Liver (tissue), 10 donors: ENCODE measurements at places on chromosomes 2 and 18. TPM values are rescaled to one million over a fixed set of nuclear protein-coding genes. Genes with fewer than 3 reads are reported as not detected.

MBD1 gene
- 45.8 TPM for total RNA-seq

CHRNG gene
- total RNA-seq = not detected

ANKRD62 gene
- total RNA-seq = under 0.01 TPM

TNFAIP6 gene
- 0.17 TPM for total RNA-seq

NTSR2 gene
- not detected for total RNA-seq

GRCh38 chr2:24919037-24919505 is 966 bp downstream of the ADCY3 start:
- no peaks in the 10 kb centered on the region for H3K36me3 ChIP-seq
- no peak overlapping the region for H3K27ac ChIP-seq
- H3K27me3 ChIP-seq = no peaks in the 10 kb centered on the region
- H3K4me3 ChIP-seq = peak overlapping the region; percentile 73

DNA sequence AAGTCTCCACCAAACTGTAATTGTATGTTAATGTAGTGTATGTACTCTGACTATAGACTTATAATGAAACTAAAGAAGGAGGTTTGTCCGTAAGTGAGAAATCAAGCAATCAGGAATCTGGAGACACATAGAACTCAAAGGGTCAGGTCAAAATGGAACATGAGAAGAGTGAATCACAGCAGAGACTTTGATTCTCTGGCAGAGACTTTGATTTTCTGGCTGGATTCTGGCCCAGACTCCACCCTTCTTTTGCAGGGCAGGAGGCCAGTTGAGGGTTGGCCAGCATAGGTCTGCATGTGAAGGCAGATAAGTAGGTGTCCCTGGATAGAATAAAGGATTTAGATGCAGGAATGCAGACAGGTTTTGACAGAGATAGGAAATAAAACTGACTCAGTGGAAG is 11.0 kb upstream of the NCKAP5 start:
- DNase-seq = no peak
- H3K27me3 ChIP-seq = no peaks in the 10 kb centered on the region
- H3K4me3 ChIP-seq = no peak overlapping the region
- no peaks in the 10 kb centered on the region for H3K36me3 ChIP-seq
- peaks cover 13% of the 10 kb centered on the region for H3K4me1 ChIP-seq

DNA sequence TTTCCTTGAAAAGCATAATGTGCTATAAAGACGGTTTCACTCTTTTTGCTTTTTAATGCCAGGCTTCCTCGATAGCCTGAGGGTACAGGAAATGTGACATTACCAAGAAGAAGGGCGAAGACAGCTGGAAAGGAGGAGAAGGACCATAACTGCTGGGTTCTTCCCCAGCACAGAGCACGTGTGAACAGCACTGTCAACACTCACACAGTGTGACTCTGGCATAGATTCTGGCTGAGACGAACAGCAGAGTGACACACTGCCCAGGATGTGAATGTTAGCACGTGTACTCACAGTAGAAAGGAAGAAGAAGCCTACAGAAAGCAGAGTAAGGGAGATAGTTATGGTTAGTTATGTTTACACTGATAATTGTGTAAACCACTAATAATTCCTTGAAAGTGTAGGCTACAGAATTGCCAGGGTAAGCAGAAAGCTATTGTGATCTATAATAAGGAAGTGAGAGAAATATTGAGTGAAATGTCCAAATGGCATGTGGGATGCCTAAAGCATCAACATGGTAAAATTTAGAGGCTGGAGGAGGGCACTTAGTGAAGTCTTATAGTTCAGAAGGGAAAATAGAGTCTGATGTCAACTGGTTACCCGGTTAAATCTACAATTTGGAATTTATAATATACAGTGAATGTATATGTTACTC is 198.2 kb downstream of the DLGAP1 start:
- no peak overlapping the region for H3K4me3 ChIP-seq
- no peak for DNase-seq
- no peak overlapping the region for H3K27ac ChIP-seq
- no peaks in the 10 kb centered on the region for H3K27me3 ChIP-seq
- H3K36me3 ChIP-seq = no peaks in the 10 kb centered on the region
- no peaks in the 10 kb centered on the region for H3K4me1 ChIP-seq

- no peak overlapping the region for H3K27ac ChIP-seq
- peak; percentile 61 for DNase-seq
- peaks cover 4% of the 10 kb centered on the region for H3K27me3 ChIP-seq
- H3K4me3 ChIP-seq = no peak overlapping the region
- H3K4me1 ChIP-seq = peaks cover 32% of the 10 kb centered on the region
Measured at GRCh38 chr18:5630057-5630899, 86.5 kb upstream of the EPB41L3 start.

GRCh38 chr2:104745846-104746245 is 108.1 kb upstream of the POU3F3 start:
- DNase-seq = no peak
- no peaks in the 10 kb centered on the region for H3K36me3 ChIP-seq
- no peak overlapping the region for H3K27ac ChIP-seq
- no peaks in the 10 kb centered on the region for H3K27me3 ChIP-seq
- no peak overlapping the region for H3K4me3 ChIP-seq

GRCh38 chr2:164835302-164835701 is 6.3 kb downstream of the COBLL1 start:
- H3K4me1 ChIP-seq = peaks cover 10% of the 10 kb centered on the region

- H3K4me1 ChIP-seq = no peaks in the 10 kb centered on the region
- H3K27ac ChIP-seq = no peak overlapping the region
- DNase-seq = no peak
- no peak overlapping the region for H3K4me3 ChIP-seq
- H3K36me3 ChIP-seq = no peaks in the 10 kb centered on the region
- H3K27me3 ChIP-seq = no peaks in the 10 kb centered on the region
Measured at GRCh38 chr2:6072768-6073167, 380.6 kb downstream of the SOX11 start.

GRCh38 chr18:38539371-38539770 is 973.8 kb upstream of the CELF4 start:
- H3K4me1 ChIP-seq = no peaks in the 10 kb centered on the region
- no peak for DNase-seq
- no peak overlapping the region for H3K4me3 ChIP-seq
- H3K27me3 ChIP-seq = no peaks in the 10 kb centered on the region
- no peak overlapping the region for H3K27ac ChIP-seq

- no peak overlapping the region for H3K4me3 ChIP-seq
- DNase-seq = no peak
- H3K27me3 ChIP-seq = no peaks in the 10 kb centered on the region
- H3K27ac ChIP-seq = no peak overlapping the region
Measured at GRCh38 chr18:11802586-11802985, 48.6 kb upstream of the CHMP1B start.

DNA sequence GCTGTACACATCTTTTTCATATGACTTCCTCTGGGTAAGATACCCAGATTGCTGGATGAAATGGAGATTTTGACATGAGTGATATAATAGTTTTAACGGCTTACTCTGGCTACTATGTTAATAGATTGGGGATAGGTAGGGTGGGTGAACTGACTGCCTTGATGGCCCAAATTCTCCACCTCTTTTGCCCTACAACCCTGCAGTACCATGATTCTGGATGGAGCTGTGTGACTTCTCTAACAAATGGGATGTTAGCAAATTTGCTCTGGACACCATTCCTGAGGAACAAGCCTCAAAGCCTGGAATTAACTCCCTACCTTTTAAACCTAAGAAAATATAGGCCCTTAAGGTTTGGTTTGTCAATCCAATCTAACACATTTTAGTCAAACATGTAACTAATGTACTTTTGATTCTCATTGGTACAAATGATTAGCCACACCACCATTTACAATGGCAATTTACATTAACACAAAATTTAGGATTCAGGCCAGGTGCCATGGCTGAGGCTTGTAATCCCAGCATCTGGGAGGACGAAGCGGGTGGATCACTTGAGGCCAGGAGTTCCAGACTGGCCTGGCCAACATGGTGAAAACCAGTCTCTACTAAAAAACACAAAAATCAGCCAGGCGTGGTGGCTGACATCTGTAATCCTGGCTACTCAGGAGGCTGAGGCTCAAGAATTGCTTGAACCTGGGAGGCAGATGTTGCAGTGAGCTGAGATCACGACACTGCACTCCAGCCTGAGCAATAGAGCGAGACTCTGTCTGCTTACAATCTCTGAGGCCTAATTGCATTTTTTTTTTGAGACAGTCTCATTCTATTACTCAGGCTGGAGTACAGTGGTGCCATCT is 12.8 kb downstream of the CLK1 start:
- peaks cover 53% of the 10 kb centered on the region for H3K36me3 ChIP-seq
- DNase-seq = no peak
- no peaks in the 10 kb centered on the region for H3K4me1 ChIP-seq

DNA sequence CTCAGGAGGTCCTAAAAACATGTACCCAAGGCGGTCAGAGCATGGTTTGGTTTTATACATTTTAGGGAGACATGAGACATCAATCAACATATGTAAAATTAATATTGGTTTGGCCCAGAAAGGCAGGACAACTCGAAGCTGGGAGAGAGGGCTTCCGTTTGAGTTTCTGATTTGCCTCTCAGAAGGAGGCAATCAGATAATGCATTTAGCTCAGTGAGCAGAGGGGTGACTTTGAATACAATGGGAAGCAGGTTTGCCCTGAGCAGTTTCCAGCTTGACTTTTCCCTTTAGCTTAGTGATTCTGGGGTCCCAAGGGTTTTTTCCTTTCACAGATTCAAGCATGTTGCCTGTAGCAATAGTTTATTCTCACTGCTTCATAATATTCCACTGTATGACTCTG is 12.6 kb downstream of the SPOPL start:
- H3K27me3 ChIP-seq = no peaks in the 10 kb centered on the region
- peaks cover 5% of the 10 kb centered on the region for H3K4me1 ChIP-seq
- DNase-seq = no peak
